SK-N-DZ (cell line): ENCODE measurements at places on chromosomes 3 and 15.
A peak's percentile ranks its signal among the peaks of the same experiment; 100 is the strongest.

DNA sequence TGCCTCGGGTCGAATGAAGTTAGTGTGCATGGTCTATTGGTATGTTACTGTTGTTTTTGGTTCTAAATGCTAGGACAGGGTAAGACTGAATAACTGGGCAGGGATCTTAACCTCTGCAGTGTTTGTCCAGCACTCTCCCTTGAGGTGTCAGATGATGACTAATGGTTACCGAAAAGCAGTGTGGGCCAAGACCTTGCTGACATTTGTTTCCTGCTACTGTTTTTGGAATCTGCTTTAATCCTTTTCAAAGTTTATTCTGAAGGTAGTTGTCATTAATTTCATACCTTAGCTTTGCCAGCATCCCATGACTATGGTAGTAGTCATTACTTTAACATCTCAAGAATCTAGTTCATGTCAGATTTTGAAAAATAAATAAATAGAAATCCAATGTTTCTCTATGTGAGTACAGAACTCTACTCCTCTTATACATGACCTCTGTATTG lies 117.0 kb downstream of the P3H2 start:
- no peak for DNase-seq

DNA sequence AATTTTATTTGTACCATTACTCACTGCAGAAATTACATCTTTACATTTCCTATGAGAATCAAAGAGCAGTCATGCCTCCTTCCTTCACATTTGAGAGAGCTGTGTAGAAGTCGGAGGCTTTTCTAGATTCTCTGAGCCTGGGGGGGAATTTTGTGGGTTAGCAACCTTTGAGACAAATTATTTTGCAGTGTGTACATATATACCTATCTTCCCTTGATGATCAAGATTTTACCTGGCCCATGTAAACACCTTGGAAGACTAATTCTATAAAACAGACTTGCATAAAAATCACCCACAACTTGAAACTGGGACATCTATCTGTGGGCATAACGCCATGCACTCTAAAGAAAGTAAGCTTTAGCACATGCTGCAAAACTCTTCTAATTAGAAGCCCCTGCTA lies 491.5 kb upstream of the MDFIC2 start:
- no peak for DNase-seq

DNA sequence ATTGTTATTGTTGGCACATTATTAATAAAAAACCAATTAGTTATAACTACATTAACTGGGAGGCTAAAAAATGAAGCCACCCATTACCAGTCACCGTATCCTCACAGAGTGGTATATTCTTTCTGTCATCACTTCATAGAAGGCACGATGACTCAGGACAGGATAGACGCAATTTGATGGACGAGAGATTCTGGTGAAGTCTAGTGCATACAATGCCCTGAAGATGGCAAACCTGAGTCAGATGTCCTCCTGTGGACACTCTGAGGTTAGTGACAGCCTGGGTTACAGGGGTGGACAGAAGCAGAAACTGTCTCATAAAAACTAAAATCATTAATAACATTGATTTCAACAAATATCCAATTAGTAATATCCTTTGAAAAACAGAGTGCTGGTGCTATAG lies 150.3 kb downstream of the SLC9A9 start:
- DNase-seq, result no peak

DNA sequence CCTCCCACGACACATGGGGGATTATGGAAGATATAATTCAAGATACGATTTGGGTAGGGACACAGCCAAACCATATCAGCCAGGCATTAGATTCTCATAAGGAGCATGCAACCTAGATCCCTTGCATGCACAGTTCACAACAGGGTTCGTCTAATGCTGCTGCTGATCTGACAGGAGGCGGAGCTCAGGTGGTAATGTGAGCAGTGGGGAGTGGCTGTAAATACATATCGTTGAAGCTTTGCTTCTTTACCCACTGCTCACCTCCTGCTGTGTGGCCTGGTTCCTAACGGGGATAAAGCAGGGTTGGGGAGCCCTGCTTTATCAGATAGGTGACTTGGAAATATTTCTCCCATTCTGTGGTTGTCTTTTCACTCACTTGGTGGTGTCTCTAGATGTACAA lies 14.8 kb downstream of the DOCK3 start:
- DNase-seq, result no peak

- DNase-seq, result no peak
Measured at GRCh38 chr3:34207002-34207401, 408.6 kb downstream of the PDCD6IP start.

DNA sequence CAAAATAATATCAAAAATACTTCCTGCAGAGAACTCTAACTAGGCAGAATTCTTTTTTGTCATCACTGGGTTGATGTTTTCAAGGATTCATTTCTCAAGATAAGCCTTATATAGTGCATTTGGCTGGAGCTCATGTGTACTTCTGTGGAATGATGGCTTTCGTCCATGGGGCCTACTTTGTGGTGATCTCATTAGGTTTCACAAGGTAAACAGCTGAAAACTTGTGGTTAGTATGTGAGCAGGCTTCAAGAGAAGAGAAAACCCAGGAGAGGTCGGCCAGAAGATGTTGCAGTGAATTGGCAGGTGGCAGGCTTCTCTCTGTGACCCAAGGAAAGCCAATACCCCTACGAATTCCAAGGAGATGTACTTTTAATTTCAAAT lies 121.4 kb upstream of the PHLDB2 start:
- no peak for DNase-seq

GRCh38 chr15:53160092-53160704 lies 370.1 kb upstream of the ONECUT1 start:
- no peak for DNase-seq

GRCh38 chr3:2303566-2303965 lies 204.9 kb downstream of the CNTN4 start:
- no peak for DNase-seq

- no peak for DNase-seq
Measured at GRCh38 chr3:124007186-124007585, 15.3 kb upstream of the ROPN1 start.

- DNase-seq, result no peak
Measured at GRCh38 chr3:114650808-114651207, 357.0 kb downstream of the TIGIT start.

DNA sequence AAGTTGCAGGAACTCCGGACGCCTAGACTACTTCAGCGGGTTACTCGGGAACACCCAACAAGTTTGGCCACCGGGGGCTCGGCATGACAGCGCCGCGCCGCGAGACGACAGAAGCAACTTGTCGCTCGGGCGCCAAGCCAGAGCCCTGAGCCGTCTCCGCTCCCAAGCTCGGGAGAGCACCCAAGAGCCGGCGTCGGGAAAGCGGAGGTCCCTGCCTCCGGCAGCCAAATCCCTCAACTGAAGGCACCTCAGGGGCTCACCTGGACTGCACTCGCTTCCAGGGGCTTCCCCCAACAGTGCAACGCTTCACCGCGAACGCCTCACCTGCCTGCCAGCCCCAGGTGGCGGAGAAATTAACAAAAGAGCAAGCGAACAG lies 640 bp downstream of the MB21D2 start:
- DNase-seq, result peak; percentile 62

DNA sequence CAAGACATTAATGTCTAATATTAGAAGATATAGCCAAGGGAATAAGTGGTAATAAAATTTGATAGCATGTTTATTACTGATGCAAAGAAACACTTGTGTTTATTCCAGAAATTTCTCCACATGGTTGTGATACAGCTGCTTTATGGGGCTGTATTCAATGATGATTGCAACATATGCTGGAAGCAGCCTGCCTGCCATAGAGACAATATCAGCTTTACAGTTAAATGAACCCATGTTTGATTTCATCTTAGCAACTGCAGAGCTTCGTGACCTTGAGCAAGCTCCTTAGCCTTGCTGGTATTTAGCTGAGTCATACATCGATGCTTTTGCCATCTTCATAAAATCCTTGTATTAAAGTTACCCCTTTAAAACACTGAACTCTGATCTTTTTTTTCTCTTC lies 168.1 kb upstream of the STAC start:
- DNase-seq, result no peak

DNA sequence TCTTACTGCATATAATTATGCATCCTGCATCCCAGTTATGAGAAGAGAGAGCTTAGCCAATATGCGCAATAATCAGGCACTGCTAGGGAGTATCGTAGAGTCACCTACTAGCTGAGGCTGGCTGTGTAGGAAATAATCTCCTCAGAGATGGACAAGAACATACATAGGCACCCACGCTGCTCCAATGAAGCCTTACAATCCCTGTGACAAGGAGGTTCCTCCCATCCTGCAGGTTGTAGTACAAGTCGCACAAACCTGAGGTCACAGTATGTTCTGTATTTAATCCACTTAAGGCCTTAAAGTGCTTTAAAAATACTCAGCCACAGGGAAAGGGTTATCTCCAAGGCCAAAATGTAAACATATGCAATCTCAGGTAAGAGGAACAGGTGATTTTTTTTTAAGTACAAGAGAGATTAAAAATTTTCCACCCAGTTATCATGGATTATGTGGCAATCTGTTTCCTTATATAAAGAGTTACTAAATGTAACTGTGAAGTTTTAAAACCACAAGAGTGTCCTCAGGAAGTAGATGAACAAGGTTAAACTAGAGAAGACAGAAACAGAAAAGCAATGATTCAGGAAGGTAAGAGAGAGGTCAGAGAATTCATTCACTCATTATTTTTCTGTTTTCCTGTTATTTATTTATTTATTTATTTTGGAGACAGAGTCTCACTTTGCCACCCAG lies 7.5 kb upstream of the COLQ start:
- DNase-seq, result no peak

- no peak for DNase-seq
Measured at GRCh38 chr3:175118382-175118941, 259.3 kb downstream of the NAALADL2 start.

DNA sequence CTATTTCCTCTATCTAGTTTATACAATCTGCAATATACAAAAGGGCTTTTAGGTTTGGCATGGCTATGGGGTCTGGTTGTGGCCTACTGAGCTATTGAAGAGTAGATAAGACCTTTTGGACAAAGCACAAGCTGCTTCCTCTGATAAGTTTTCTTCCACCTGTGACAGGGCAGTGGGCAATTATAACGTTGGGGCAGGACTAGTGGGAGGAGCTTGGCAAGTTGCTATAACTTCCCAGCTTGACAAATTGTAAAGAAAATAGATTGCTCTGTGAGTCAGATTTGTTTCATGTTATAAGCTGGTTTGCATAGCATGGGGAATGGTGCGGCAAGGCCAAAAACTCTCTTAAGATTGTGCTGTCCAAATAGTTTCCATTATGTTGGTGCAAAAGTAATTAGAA lies 64.9 kb downstream of the SLC7A14 start:
- DNase-seq, result no peak

- no peak for DNase-seq
Measured at GRCh38 chr3:130907966-130908365, 14.1 kb downstream of the ATP2C1 start.

DNA sequence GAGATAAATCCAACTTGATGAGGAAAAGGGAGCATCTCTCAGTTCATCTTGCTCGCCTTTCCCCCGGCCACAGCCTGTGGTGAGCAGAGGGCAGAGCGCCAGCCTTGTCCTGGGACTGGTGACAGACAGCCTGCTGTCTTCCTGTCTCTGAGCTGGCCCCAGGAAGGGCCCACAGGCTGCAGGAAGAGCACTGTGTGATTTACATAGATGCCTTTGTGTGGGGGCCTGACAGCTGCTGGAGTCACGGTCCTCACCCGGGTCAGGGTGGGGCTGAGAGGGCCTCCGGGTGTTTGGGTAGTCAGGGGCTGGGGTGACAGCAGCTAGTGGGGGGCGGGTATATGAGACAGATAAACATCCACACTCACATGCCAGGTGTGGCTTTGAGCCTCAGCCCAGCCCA lies 29.3 kb downstream of the PLA2G4D start:
- DNase-seq, result no peak

DNA sequence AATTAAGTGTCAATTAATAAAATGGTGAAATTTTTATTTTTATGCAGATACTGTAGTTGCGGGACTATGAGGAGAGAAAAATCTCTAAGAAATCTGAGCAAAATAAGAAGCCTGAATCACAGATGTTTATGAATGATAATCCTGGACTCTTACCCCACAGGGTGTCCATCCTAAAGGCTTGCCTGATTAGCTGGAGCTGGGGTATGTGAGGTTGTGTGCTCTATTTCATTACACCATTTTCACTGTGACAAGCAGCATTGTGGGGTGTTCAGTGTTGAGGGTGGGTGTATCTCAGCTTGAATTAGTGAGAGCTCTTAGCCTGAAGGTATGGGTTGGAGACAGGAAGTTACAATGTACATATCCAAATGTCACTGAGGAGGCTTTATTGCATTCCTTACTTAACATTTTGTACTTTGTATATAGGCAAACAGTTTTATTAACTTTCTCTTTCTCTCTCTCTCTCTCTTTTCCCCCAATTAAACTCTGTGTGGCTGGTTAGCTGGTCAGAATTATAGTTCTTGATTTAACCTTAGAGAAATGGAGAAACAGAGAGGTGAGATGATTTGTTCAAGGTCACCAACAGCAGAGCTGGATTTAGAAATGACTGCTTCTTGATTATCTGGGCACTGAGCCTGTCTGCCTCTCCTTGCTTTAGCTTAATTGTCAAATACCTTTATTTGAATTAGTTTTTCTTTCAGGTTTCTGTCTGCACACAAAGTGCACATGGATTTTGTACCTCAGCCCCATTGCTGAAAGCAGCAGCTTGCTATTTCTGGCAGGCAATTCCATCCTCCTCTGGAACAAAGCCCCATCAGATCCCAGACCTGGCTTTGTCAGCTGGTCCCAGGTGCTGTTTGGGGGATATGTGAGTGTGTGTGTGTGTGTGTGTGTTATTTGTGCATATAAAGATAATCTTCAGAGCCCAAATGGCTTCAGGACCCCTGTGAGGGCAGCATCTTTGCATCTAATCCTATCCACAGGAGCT lies 35.8 kb downstream of the GJD2 start:
- no peak for DNase-seq

DNA sequence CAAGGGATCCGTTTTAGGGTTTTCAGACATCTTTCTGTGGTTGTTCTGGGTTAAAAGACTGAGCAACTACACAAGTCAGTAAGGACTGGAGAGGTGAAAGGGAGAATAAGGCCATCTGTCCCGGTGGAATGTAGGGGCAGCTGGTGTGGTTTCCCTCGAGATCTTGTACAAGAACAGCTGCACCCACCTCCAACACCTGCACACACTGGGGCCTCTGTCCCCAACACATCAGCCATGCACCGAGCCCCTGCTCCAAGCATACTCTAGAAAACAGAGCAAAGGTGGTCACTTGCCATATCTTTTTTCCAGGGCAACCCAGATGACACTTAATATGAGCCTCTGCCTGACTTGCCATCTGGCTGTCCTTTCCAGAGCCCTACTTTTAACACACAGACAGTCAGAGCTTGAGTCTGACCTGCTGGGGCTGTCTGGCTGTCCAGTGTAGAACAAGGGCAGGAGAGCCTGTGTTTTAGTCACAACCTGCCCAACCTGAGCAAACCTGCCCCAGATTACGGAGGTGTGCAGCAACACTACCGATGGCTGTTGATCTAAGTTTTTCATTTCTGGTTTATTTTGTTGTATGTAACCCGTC lies 12.2 kb downstream of the MAN2A2 start:
- DNase-seq, result peak; percentile 19
